ENCODE measurements at places on chromosomes 5 and 9.
A peak's percentile ranks its signal among the peaks of the same experiment; 100 is the strongest.

GRCh38 chr5:158559643-158560042 is 540.1 kb downstream of the EBF1 start:
- no peak for DNase-seq

DNA sequence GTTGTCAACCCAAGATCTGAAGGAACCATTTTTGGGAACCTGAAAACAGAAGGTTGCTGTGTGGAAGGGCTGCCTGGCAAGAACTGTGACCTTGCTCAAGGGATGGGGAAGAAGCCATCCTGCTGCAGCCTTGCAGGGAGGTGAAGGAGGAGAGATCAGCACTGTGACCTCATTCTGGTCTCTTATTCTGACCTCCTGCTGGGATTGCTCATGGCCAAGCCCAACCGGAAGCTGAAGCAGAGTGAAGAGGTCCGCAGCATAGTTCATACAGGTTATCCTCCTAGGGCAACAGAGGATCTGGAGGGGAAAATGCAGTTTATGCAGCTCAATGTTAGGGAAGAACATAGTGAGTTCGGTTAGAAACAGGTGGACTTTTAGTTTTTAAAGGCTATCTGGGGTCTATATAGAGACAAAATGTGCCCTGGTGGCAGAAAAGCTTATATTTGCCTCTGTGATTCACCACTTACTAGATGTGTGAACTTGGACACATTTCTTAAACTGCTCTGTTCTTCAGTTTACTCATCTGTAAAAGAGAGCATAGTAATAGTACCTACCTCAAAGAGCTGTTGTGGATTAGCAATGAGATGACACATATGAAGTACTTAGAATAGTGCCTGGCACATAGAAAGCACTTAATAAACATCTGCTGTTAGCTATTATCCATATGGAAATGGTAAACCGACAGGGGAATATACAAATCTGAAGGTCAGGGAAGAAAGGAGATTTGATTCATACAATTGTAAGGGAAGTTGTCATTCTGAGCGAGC is 57.9 kb upstream of the BNC2 start:
- DNase-seq, result no peak

DNA sequence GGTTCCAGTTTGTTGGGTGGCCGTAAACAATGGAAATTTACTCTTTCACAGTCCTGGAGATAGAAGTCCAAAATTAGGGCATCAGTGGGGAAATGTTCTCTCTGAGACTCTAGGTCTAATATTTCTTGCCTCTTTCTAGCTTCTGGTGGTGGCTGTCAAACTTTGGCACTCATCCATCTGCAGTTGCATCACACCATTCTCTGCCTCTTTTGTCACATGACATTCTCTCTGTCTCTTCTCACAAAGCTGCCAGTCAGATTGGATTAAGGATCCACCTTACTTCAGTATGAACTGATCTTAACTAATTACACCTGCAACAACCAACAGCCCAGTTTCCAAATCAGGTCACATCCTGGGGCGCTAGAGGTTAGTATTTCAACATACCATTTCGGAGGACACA is 222.9 kb upstream of the FTMT start:
- DNase-seq, result no peak

DNA sequence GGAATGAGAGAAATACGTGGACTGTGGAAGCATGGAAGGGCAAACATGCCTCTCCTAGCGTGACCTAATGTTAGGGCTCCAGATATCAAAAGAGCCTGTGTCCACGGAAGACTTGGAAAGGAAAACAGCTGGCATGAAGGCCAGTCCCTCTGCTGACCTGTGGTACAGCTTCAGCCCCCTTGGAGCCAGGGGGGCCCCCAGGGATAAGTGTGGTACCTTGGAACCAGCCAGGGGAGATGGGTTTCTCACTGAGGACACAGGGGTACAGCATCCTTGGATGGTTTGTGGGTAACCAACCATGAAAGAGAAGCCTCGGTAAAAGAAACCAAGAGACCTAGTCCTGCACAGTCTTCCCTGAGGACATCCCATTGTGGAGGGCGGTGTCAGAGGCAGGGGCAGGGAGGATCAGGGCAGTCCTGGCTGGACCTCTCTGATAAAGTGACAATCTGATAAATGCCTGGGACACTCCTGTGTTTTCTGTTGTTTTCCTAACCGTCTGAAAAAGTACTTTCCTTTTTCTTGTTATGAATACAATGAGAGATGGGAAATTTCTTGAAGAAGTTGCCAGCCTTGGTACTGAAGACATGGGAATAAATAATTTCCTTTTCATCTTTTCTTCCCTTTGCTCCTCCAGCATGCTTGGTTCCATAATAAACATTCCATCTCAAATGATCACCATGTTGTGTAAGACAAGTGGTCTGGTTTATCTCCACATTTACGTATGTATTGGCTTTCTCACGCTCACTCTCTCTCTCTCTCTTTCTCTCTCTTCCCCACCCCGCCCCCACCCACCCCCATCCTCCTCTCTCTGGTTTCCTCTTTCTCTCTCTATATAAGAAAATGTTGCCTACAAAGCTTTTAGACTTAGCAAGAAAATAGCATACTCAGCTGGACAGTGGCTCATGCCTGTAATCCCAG is 102.1 kb downstream of the SUSD1 start:
- no peak for DNase-seq

GRCh38 chr9:16726718-16727451 is 143.6 kb downstream of the BNC2 start:
- DNase-seq, result no peak

DNA sequence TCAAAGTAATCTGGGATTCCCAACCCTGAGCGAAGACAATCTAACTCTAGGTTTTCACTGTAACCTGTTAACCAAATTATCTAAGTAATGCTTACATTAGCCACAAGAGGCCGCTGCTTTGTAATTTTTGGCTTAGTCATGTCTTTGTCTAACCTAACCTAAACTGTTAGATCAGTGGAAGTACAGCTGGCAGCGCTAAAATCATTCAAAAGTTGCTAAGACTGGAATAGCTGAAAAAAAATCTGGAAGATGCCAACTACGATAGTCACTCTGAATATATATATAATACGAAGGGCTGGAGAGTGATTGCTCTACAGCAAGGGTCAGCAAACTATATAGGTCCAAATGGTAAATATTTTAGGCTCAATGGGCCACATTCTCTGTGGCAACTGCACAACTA is 60.2 kb downstream of the FBXO38 start:
- peak; percentile 55 for DNase-seq

DNA sequence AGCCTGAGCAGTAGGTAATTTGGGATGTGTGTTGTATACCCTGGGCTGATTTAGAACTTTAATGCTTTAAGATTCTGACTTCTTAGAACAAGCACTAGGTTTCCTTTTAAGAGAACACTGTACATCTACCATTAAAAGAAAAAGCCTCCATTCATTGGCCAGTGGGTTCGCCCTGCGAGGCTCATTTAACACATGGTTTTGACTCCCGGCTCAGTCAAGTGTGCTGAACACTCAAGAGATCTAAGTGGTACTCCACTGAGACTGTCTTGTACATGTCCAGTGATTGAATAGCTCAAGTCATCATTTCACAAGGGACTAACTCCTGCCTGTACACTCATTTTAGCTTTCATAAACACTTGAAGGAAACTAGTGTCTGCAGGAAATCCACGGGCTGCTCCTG is 3.9 kb downstream of the FUBP3 start:
- no peak for DNase-seq

GRCh38 chr9:8543219-8543618 is 743.6 kb upstream of the DMAC1 start:
- DNase-seq, result no peak

DNA sequence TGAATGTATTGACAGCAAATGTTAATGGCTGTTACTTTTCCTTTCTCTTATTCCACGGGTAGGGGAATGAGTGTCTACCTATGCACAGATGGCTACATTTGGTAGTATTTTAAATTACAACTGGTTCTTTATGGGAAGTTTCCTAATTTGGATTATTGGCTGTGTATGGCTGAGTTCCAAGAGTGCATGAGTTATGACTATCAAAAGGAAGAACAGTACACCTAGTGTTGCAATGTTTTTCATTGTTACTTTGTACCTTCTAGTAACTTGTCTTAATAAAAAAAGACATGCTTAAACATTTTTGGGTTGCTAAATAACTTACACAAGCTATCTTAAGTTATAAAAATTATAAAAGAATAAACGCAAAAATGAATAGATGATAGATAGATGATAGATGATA is 35.8 kb upstream of the MAMDC2 start:
- DNase-seq, result no peak

DNA sequence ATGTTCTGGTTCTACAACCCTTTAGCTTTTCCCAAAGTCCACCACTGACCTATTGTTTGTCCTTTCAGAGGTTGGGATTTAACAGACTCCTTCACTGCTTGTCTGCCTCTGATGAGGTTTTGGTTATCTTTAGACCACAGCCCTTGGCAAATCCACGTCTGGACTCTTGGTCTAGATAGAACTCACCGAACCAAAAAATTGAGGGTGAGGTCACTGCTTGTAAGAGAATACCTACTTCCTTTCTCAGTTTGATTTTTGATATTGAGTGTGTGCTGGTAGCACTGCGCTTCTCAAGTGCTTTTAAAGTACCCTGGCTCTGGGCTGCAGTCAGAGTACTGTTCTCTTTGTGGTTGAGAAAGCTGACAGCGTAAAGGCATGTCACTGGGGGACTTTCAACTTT is 61.7 kb downstream of the JMY start:
- DNase-seq, result no peak

- DNase-seq, result no peak
These were observed 1.9 kb upstream of the PCDH1 start for GRCh38 chr5:141879941-141880738.

DNA sequence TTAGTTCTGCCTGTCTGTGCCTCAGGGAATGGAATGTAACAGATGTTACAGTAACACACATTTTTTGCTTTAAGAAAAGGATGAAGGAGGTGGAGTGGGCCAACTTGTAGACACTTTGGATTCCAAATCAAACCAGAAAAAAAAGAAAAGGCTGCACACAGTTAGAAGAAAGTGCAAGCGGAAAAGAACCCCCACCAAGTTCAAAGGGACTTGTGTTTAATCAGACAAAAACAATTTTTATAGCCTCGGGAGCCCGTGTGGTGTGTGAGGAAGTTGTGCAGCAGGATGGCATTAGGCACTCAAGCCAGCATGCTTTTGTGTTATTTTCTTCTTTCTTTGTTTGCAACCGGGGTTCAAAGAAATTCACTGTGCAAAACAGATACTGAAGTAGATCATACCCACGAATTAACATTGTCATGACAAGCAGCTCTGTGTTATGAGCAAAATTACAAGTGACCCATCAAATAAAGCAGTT is 189.5 kb downstream of the SEMA5A start:
- no peak for DNase-seq

DNA sequence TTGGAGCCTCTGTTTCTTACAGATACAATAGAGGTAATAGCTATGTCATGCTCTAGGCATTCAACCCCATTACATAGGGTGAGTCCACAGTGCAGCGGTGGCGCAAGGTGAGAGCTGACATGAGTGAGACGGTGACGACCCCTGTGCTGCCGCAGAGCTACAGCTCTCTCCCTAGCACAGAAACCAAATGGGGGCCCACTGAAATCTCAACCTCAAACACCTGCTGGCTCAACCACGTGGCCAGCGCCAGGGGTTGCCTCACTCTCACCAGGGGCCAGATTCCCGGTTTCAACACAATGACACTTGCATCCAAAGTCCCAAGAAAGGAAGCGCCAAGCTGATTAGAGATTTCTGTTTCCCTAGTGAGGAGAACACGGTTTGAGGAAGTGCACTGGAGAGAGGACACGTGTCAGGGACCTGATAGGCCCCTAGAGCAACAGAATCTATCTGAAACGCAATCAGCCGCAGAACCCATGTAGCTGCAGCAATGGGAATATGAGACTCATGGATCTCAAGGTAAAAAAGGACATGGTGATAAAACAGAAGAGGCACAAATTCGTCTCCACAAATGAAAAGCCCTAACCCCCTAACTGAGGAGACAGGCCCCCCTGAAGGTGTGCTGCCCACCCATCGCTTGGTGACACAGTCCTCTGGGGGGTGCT is 114.3 kb downstream of the CRB2 start:
- DNase-seq, result no peak

DNA sequence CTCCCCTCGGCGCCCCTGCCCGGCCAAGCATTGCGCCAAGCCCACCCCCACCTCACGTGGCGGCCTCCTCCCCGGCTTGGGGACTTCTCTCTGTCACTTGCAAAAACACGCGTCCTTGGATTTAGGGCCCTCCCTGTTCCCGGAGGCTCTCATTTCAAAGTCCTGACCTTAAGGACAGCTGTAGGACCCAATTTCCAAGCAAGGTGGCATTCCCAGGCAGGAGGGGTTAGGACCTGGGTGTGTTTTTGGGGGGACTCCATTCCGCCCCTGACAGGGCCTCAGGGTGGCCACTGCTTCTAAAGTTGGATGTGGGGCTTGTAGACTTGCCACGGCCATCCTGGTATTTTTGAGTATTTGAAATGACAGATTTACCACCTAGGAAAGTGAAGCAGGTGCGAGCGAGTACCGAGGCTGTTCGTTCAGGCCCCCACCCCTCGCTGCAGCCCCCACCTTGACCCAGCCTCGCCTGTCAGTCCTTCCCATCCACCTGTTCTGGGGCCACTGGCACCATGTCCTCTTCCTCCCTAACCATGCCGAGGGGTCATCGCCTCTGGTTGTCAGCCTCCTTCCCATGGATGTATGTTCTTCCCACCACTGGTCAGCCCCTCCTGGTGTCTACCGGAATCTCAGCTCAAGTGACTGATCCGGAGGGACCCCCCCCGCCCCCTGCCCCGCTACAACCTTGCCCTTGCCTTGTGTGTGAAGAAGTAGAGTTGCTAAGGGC is 52.4 kb downstream of the MRPL36 start:
- no peak for DNase-seq

DNA sequence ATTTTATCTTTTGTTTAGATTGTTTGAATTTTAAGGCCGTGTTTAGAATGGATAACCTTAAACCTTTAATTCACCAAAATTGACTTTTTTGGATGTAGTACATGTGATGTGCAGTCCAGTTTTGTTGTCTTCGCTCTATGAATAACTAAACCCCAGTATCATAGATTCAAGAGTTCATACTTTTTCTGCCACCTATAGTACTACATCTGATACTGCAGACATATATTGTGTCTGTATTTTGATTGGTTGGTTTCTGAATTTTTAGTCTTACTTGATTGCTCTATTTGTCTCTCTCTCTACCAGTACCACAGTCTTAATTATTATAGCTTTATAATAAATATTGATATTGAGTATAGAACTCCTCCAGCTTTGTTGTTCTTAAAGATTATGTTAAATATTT is 58.1 kb downstream of the PPIP5K2 start:
- no peak for DNase-seq

DNA sequence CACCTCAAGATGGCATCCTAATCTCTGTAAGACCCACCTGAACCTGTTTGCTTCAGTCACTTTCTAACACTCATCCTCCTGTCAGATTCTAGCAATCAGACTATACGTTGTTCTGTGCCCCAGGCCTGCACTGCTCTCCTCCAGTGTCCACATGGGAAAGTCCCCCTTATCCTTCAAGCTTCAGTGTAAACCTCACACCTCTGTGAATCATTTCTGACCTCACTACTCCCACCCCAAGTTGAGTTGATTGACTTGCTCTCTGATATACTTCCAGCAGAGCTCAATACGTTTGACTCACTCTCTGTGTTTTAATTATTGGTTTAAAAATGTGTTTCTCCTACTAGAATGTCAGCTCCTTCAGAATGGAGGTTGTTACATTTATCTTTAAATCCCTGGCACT is 240.2 kb downstream of the FBXL17 start:
- no peak for DNase-seq
